GM18507 (cell line): ENCODE measurements at places on chromosomes 5 and 9.

DNA sequence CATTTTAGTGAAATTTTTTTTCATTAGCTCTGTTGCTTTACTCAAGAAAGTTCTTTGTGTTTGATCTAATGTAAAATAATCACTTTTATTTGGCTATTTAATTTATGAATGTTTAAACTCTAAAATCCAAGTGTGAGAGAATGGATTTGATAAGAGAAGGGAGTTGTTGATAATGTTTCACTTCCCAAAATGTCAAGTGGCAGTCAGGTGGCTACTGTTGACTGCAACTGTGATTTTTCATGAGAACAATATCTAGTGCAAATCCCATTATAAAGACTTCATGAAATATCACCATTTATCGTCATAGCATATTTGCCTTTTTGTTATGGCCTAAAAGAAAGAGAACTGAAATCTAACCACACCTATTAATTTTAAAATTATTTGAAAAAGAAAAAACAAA, 118.3 kb upstream of the SNX2 start:
- DNase-seq, result no peak

DNA sequence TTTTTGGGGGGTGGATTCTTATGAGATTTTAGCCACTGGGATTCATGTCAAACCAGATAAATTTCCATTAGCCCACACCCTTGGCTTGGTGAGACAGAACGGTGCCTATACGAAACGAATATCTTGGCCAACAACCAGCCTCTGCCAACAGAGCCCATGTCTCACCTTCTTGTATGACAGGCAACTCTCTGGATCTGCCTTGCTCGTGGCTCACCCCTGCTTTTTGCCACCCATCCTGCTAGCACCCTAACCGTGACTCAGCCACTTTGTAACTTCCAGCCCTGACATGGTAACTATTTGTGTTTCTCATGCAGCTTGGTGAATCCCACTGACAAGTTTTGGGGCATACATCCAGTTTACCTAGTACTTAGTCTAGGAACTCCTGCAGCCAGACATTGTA, 457.0 kb downstream of the SPATA31D1 start:
- no peak for DNase-seq

GRCh38 chr5:160260881-160261815, 31.8 kb downstream of the FABP6 start:
- no peak for DNase-seq

DNA sequence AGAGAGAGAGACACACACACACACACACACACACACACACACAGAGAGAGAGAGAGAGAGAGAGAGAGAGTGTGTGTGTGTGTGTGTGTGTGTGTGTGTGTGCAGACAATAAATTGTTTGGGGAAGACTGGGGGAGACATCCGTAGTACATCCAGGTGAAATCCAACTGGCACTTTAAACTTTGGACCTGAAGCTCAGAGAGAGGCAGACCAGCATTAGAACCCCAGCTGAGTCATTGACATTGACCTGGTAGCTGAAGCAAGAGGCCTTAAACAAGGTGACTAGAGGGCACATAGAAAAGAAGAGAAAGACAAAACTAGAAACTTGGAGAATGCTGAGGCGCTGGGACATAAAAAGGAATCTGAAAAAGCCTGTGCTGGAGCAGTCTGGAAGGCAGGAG, 251.5 kb downstream of the CRB2 start:
- no peak for DNase-seq

DNA sequence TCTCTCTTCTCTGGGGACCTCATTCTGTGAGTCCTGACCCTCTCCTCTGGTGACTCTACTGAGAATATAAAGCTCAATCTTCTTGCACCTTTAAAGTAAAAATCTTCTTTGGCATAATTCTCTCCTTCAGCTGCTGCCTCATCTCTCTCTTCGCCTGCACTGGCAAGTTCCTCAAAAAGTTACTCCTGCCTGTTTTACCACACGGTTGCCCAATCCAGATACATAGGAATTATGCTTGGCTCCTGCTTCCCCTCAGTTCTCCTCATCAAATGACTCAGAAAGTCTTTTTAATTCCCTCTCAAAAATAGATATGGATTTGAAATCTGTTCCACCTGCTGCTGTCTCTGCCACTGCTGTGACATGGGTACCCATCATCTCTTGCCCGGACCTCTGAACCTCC, 14.4 kb upstream of the HRCT1 start:
- DNase-seq, result no peak

DNA sequence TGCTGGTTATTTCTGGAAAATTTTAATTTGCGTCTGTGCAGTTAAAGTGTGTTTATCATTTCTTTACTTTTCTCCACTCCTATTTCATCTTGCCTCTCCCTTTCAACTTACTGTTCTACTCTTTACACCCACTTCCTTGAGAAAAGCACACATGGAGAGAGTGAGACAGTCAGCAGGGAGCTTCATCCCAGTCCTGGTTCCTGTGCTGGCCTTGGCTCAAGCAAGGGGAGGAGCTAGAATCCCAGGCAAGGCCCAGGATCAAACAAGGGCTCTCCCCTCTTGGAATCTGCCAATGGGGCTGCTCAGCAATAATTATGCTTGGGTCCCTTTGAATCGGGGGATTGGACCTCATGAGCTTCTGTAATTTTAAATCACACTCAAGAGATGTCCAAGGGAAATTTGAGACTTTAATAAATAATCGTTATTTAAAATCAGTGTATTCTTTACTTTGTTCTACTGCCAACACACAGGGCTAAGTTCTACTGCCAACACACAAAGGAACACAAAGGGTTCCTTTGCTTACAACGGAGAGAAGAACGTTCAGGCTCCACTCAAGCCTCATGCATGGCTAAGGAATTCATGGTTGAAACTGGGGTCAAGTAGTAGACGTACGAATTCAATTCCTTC, 439.3 kb upstream of the DAB2 start:
- no peak for DNase-seq
